Activated CD8-positive, alpha-beta memory T cell treated with anti-CD3 and anti-CD28 coated beads for 1 hour (primary cell): ENCODE measurements at places on chromosomes 7 and 10.

DNA sequence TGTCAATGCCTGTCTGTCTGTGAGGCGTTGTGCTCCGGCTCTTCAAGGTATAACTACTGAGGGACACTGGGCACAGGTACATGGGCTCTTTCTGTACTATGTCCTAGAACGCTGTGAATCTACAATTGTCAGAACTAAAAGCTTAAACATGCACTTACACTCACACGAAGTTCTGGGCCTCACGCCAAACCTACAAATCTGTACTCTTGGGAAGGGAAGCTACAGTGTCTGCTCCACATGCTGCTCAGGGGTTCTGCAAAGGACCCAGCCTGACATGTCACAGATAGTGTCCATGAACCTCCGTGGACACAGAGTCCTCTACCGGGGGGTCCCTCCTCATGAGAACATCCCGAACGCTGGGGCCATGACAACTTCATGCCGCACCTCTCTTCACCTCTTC is 268.7 kb downstream of the WDR37 start:
- DNase-seq = no peak

GRCh38 chr10:11846542-11846941 is 23.4 kb downstream of the PROSER2 start:
- DNase-seq = no peak

DNA sequence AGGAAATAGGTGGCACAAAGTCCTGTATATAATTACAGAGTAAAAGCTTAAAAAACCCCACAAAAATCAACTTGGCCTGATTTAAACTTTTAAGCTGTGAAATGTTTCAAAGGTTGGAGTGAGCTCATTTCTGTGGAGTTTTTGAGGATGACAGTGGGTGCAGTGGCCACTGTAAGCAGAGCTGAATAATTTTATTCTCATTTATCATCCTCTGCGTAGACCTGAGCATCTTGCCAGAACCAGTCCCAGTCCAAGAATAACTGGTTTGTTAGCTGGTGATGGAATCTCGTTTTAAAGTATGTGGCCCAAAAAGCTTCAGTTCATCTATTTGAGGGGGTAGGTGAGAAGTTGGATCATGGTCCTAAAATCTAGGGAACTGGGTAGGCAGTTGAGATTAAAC is 4.4 kb downstream of the BMPER start:
- DNase-seq = no peak

GRCh38 chr7:142542942-142543341 is 206.3 kb upstream of the PRSS1 start:
- no peak for DNase-seq

- DNase-seq = no peak
These were observed 264.5 kb downstream of the CELF2 start for GRCh38 chr10:11282156-11282555.

DNA sequence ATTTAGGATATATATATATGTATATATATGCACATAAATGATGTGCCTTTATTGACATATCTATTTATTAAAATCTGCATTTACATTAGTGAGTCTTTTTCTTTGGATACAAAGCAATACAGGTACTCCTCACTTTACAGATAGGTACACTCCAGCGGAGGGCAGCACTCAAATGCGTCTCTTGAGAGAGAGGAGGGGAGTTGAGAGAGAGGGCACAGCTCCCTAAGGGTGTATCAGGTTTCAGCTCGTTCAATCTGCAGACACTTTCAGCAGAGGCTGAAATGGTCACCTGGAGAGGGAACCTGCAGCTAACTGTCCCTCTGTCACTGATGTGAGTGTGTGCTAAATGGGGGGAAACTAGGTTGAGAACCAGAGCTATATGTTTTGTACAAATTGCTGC is 21.5 kb downstream of the C10orf53 start:
- DNase-seq = no peak

DNA sequence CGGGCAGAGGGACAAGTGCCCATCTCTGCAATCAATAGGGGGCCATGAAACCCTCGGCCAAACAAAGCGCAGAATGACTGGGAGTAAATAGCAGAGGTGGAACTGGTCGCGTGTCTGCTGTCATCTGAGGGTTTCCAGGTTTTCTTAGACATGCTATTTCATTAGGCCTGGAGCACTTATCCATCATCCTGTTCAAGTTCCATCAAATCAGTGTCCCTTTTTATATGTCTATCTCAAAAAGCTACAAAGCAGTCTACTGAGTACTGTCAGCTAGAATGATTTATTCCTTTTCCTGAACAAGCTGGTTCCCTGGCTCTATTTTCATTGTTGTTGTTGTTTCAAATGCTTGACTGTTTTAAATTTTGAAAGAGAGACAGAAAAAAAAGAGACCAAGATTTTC is 590.5 kb downstream of the PARD3 start:
- DNase-seq = no peak

GRCh38 chr7:134899729-134900128 is 86.6 kb upstream of the AGBL3 start:
- DNase-seq = no peak

DNA sequence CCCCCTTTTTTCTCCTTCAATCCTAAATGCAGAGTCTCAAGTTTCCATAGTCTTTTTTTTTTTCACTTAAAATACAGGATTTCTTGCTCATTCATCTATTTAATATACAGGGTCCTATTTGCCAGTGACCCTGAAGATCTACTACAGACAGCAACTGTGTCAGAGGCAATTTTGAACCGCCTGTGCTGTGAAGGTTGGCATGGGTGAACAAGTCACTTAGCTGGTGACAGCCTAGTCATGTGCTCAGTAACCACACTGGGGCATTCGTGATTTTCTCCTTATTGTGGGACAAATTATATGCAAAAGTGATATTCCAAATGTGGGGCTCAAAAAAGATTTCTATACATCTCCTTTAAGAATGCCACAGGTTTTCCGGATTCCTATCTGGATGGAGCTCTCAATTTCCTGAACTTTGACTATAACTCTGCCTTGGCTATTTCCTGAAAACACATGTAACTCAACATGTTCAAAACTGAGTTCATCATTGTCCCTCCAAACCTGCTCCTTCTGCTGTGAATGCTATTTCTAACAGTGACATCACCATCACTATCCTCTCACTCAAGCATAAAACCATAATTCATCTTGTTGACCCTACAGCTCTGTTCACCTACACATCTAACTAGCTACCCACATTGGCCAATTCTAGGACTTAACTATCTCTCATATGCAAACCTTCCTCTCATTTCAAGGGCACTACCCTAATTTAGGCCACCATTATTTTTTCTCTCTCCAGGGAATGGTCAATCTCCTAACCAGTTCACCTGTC is 36.7 kb downstream of the CDK6 start:
- no peak for DNase-seq
